ENCODE measurements at places on chromosomes 5 and 9.

GRCh38 chr5:54045077-54045792, 265.1 kb downstream of the ARL15 start:
- no peak for DNase-seq

DNA sequence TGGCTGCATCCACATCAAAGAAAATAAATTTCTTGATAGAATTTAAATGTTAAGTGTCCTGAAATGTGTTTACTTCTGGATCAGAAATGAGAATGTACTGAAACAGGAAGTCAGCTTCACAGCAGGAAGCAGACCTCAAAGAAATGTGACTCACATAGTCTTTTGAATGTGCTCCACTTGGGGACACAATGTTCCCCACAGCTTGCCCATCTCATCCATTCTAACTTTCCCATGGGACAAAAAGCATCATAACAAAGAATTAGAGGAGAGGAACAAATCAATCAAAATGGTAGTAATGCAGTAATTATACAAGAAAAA, 85.7 kb downstream of the GRAMD2B start:
- no peak for DNase-seq

GRCh38 chr5:153513156-153513555, 22.7 kb downstream of the GRIA1 start:
- DNase-seq = no peak

GRCh38 chr5:66209350-66209749, 65.2 kb downstream of the SREK1 start:
- DNase-seq = no peak

DNA sequence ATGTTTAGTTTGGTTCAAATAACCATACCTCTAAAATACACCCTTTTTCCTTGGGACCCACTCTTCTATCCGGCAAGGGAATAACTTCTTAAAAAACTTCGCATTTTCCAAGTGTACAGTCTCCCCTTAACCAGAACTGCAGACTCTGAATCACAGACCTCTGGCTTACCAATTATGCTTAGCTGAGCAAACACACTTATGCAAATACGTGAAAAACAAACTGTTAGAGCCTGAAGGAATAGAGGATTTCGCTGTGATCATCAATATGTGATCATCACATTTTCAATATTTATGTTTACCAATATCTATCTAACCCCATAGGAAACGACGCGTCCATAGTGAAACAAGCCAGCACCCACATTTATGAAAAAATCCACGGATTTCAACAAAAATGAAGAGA, 1.3 kb downstream of the LPAR1 start:
- no peak for DNase-seq

All from stimulated activated CD4-positive, alpha-beta T cell treated with anti-CD3 and anti-CD28 coated beads, Interleukin-1b, Interleukin-23, amount 100 ng/mL, for 24 hours (primary cell).